IPS-NIHi11 (cell line): ENCODE measurements at places on chromosomes 6 and 20.

- DNase-seq = no peak
Measured at GRCh38 chr20:48823960-48824498, 3.8 kb downstream of the PREX1 start.

GRCh38 chr6:150212778-150213177 lies 69.9 kb downstream of the PPP1R14C start:
- no peak for DNase-seq

DNA sequence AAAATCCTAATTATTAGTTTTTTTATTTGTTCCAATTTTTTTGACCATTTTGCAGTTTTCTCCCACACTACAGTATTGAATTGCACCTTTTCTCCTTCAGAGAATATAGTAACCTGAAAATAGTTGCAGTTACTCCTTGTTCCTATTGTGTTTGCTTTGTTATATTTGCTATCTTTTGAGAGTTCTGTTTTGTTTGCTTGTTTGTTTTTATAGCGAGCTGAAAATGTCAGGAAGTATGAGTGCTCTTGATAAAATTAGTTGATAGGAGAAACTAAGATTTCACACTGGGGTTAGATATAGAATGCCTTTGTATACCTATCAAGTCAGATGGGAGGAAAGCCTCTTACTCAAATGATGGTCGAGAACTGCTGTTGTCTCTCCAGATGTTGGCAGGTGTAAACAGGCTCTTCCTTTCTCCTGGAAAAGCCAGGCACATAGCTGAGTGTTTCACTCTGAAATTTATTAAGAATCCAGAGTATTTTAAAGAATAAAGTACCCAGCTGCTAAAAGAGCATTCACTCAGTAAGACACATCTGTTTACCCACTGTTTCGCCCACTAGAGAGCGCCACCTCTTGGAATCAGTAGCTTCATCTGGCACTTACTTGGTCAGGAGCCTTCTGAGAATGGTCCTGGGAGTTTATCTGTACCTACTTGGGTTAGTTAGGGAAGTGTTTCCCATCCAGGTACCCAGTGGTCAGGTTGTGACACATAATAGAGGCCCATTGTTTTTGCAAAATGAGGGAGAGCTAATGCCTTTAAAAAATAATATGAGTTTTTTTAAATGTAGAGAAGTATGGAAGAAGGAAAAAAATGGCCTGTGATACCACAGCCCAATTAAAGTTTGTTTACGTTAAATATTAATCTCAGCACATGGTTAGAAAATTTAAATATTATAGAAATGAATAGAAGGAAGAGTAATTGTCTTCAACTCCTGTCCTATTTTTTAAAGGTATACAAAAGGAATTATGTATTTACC lies 11.2 kb downstream of the NT5DC1 start:
- peak; percentile 39 for DNase-seq

- no peak for DNase-seq
Measured at GRCh38 chr6:138769102-138769676, 4.4 kb upstream of the CCDC28A start.

- no peak for DNase-seq
Measured at GRCh38 chr6:28597924-28598722, 72.4 kb downstream of the GPX5 start.

- DNase-seq = no peak
Measured at GRCh38 chr20:54167909-54168872, 5.6 kb downstream of the CYP24A1 start.

DNA sequence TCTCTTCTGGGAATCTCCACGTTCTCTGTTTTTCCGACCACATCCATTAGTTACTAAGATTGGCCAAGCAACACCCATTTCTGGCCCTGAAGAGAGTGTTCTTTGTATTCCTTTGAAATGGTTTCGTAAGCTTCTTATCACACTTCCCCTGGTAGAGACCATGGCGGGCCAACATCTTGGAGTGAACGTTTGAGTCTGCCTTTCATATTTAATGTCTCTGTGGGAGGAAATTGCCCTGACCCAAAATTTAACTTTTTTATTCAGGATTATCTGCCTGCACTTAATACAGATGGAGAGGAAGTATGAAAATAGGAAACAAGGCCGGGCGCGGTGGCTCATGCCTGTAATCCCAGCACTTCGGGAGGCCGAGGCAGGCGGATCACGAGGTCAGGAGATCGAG lies 177.0 kb upstream of the SNX9 start:
- DNase-seq = no peak

DNA sequence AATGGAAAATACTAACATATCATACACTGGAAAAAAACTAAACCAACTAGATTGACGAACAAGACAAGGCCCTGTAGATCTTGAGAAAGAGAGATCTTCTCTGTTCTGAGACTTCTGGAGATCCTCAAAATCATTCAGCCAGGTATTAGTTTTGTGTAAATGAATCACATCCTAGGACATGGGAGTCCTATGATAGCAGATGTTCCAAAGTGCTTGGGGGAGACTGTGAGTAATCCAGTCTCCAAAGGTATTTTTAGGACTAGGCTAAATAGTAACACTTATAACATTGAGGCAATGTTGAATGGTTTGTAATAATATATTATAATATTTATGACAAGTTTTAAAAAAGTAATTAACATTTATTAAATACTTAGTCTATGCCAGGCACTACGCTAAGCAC lies 275.0 kb downstream of the BTBD9 start:
- no peak for DNase-seq

GRCh38 chr20:54345301-54345724 lies 130.1 kb upstream of the DOK5 start:
- no peak for DNase-seq

- no peak for DNase-seq
Measured at GRCh38 chr20:57970856-57971255, 257.6 kb downstream of the ANKRD60 start.

DNA sequence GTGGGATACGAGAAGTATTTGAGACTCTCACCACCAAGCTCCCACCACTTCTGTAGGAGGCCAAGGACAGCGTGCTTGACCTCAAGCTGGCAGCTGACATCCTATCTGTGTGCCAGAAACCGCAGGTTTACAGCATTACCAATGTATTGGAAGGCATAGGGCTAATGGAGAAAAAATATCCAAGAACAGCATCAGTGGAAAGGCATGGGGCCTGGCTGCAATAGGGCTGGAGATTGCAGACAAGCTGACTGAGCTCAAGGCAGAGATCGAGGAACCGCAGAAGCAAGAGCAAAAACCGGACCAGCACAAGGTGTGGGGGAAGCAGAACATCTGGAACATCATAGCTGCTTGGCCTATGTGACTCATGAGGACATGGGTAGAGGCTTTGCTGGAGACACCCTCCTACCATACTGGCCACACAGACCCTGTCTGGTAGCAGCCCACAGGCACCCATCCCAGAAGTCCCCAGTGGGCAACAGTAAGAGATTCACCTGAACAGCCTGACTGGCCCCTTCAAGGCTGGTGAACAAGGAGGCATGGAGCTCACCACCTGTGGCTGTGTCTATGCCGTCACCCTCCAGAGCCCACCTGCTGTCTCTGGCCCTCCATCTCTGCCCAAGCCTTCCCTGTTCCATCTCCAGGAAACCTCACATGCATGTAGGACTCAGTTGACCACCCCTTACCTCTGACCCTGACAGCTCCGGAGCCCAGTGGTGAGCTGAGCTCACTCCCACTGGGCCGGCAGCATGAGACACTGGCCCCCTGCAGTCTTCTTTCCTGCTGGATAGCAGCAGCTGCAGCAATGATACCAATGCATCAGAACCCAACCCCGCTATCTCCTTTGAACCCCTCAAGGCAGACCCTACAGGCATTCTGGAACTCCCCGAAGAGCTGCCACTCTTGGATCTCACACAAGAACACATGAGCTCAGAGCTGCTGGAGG lies 171.1 kb downstream of the KIF6 start:
- DNase-seq = no peak

GRCh38 chr6:121666814-121667213 lies 231.4 kb downstream of the GJA1 start:
- DNase-seq = peak; percentile 14

DNA sequence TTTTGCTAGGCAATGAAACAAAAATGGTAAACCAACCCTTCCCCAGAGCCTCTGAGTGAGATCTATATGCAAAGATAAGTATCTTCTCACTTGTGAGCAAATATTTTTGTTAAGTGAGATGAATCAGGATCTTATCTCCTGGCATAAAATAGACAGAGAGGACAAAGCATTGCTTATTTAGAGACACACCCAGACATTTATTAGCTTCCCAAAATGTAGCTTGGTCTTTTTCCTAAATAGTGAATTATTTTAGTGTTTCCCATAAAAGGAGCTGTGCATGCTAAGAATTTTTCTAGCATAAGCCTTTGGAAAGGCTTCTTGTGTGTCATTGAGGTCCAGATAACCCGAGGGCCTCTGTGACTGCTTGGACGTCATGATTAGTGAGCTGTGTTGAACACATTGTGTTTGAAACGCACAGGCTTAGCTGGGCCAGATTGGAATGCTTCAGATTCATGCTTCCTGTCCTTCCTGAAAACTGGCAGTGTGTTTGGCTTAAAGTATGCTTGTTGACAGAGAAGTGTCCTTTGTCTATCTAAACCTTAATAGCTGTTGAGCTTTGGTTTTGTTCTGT lies 16.5 kb downstream of the MTHFD1L start:
- peak; percentile 19 for DNase-seq

DNA sequence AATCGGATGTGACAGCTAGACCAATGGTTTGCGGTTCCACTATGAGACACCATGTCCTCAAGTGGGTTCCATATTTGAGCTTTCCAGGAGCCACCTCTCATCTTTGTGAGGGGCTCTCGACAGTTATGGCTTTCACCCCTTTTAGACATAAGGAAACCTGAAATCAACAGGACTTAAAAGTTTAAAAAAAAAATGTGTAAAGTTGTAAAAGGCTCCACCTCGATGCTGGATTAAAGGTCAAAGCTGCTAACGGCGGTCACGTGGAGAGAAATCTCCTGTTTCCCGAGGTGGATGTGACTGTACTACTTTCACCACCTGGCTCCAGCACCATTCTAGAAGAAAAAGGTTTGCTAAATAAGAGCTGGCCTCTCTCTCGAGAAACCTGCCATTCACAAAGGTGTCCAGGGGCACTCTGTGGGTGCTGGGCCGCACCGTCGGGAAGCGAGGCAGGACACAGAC lies 542 bp downstream of the ATP5F1E start:
- no peak for DNase-seq

DNA sequence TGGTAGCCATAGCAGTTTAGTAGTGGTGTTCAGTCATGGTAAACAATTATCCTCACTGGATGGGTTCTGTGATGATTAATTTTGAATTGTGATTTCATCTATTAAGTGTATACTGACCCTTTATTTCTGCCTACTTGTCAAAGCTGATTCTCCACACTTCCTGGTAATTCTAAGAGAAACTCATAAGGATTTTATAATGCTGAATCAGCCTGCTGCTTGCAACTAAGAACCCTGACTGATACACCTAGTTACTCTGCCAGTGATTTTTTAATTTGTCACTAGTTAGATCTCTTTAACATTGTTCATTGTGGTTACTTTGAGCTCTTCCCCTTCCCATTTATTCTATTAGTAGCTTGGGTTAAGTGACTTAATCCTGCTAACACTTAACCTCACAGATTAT lies 8.6 kb downstream of the CDC40 start:
- no peak for DNase-seq

- DNase-seq = peak; percentile 28
Measured at GRCh38 chr6:158849899-158850806, 31.0 kb upstream of the EZR start.

DNA sequence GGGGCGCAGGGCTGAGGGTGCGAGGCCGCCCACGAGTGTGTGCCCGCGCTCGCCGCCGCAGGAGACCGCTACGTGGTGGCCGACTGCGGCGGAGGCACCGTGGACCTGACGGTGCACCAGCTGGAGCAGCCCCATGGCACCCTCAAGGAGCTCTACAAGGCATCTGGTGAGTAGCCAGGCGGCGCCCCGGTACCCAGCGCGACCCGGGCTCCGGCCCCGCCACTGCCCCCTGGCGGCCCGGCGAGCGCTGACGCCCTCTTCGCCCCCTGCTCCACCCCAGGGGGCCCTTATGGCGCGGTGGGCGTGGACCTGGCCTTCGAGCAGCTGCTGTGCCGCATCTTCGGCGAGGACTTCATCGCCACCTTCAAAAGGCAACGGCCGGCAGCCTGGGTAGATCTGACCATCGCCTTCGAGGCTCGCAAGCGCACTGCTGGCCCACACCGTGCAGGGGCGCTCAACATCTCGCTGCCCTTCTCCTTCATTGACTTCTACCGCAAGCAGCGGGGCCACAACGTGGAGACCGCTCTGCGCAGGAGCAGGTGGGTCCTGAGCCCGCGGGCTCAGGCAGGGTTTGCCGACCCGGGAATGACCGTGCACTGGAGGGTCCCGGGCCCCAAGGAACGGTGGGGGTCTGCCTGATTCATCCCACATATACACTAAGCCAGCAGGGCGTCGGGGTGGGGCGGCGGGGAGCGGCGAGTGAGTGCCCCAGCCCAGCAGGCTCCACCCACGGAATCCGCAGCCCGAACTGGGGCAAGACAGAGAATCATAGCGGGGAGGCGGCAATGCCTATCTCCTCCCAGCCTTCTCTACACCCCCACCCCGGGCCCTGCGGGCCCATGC lies 17.4 kb downstream of the HSPA12B start:
- DNase-seq = peak; percentile 90

GRCh38 chr6:71209206-71209605 lies 79.4 kb upstream of the OGFRL1 start:
- DNase-seq = no peak

DNA sequence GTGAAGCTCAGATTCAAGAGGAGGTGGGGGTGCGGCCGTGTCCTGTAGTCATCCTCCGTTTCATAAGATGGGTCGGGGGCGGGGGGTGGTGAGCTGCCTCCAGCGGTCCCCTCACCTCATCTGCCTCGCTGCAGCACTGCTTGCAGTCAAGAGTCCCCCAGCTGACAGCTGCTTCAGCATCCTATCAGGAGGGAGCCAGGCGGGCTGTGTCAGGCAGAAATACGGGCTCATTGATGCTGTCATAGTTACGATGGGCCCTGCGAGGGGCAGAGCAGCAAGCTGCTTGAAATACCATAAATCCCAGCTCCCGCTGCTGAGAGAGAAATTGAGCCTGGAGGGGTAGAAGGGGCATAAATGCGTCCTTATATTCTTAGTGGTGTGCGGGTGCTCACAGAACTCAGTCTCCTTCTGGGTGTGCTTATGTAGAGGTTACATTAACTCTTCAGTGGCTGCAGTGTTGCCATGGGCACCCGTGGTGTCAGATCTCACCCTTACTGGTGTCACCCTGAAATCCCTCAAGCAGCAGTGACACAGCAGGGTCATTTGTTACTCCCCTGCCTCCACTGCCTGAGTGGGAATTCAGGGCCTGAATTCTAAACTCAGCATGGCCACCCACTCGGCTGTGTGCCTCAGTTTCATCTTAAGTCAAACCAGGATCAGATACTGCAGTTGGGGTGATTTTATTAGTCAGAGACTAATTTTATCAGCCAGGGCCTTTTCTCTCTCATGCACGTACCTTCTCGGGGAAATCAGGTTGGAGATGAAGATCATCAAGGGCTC lies 21.8 kb downstream of the CCDC167 start:
- no peak for DNase-seq
